ENCODE measurements at places on chromosomes 6 and 20.

GRCh38 chr6:51531623-51532022, 555.8 kb downstream of the PKHD1 start:
- DNase-seq = no peak

DNA sequence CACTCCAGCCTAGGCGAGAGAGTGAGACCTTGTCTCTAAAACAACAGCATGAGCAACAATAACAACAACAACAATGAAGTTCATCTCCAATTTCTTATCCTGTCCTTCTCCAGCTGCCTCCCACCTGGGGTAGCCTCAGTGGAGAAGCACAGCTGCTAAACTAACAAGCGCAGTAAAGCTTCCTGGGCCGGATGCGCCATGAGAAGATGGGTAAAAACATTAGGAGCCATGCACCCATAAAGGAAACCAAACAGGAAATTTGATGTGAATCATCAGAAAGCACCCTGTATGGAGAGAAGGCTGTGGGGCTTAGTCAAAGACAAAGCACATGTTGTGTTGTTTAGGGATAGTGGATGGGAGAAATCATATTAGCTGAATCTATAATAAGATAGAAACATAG, 61.1 kb upstream of the CCN6 start:
- DNase-seq = no peak

GRCh38 chr6:130724089-130724488, 103.1 kb upstream of the SMLR1 start:
- DNase-seq = no peak

DNA sequence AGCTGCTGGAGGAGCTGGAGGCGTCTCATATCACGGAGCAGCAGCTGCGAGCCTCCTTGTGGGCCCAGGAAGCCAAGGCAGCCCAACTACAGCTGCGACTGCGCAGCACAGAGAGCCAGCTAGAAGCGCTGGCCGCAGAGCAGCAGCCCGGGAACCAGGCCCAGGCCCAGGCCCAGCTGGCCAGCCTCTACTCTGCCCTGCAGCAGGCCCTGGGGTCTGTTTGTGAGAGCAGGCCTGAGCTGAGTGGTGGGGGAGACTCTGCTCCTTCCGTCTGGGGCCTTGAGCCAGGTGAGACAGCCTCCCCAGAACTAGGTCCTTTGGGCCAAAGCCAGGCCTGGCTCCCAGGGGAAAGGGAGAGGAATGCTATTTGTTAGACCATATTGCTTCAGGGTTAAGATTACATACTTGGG, 31.7 kb downstream of the C20orf173 start:
- DNase-seq = peak; percentile 19

- no peak for DNase-seq
Measured at GRCh38 chr20:24646321-24646720, 176.9 kb downstream of the SYNDIG1 start.

DNA sequence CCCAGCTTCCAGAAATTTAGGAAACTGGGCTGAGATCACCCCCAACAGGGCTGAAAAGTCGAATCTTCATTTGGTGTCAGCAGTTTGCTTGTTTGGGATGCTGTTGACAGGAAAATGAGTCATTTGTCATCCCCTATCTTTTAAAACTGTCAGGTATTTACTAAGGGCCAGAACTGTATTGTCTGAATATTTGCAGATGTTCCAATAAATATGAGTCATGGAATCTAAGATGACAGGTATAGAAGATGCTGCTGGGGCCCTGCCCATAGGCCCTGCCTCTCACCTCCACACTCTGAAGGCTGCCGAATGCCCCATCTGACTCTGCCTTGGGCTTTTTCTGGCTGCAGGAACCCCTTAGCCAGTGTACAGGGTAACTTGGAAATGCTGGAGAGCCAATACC, 3.9 kb downstream of the ETV7 start:
- no peak for DNase-seq

DNA sequence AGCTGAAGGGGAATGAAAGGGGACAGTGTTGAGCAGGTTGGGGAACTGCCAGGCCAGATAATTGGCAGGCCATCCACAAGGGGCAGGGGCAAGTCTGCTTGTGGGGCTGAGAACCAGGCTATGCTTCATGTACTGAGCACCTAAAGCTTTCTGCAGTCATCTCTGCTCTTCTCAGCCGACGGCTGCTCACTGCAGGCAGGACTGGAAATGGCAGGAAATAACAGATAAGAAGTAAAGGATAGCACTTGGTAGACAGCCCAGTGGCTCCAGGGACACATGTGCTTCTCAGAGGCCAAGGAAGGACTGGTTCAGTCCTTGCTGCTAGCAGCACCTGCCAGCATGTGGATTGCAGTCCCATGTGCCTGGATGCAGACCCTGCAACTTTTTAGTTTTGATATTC, 89.8 kb downstream of the CD164 start:
- no peak for DNase-seq

DNA sequence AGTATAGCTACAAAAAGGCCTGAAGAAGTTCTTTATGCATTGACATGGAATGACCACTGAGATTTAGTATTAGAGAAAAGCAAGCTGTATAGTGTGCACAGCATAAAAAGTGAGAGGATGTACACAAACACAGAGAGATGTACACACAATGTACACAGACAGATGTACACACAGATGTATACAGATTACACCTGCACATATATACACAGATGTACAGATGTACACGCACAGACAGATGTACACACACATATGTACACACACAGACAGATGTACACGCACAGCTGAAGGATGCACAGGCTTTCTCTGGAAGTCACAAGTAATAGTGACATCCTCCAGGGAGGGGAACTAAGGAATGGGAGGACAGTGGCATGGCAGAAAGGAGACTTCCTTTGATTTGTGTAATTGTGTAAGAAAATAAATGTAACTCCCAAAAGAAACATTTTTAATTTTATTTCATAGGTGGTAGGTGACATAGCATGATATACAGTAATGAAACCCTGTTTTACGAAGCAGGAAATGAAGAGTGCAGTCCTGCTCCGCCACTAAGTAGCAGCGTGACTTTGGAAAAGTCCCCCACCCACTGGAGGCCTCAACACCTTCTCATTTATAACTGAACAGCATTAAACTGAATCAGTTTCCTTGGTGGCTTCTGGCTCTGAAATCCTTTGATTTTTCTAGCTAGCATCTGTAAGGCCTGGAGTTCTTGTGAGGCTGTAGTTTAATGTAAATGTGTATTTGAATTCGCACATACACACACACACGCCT, 14.1 kb downstream of the NFATC2 start:
- DNase-seq = no peak

DNA sequence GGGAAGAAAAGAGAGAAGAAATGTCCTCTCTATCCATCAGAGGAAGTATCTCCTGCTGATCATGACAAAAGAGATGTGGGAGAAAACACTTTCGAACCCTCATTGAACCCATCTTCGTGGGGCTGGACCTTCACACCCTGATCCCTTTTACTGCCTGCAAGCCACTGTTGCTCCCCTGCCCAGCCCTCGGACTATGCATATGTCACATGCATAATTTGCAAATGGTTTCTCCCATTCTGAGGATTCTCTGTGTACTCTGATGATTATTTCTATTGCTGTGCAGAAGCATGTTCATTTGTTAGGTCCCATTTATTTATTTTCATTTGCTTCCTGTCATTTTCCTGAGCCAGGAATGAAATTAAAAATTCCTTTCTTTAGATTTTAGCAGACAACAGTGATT, 64.7 kb downstream of the DNAAF9 start:
- no peak for DNase-seq

DNA sequence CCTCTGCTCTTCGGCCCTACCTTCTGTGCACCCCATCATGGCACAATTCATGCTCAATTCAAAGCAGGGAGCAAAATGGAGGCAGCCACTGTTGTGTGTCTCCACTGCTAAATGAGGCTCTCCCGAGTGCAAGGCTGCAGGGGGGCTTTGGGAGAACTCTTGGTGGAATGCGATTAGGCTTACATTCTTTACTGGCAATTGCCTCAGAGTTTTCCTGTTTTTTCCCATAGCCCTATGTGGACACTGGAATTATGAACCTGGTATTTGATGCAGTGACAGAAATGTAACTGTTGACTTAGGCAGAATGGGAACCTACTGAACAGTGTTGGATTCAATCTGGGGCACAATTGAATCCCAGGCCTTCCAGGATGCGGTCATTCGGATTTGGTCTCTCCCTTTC, 187.9 kb upstream of the GMDS start:
- no peak for DNase-seq

DNA sequence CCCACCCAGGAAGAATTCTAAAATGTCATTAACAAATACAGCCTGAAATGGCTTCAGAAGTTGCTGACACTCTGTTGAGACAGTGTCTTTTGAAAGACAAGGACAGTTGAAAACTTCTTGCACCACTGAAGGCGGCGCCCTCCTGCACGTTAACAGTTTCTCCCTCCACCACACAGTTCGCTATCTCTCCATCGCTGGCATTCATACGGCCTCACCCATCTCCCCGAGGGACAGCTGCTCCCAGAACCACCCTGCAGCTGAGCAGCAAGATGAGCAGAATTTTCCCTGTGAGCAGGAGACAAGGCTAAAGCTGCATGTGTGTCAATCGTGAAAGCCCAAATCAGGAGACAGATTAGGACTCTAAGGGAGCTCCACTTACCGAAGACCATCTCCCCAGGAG, 113.3 kb downstream of the LY86 start:
- no peak for DNase-seq

GRCh38 chr6:13338038-13338437, 9.7 kb upstream of the TBC1D7 start:
- no peak for DNase-seq

DNA sequence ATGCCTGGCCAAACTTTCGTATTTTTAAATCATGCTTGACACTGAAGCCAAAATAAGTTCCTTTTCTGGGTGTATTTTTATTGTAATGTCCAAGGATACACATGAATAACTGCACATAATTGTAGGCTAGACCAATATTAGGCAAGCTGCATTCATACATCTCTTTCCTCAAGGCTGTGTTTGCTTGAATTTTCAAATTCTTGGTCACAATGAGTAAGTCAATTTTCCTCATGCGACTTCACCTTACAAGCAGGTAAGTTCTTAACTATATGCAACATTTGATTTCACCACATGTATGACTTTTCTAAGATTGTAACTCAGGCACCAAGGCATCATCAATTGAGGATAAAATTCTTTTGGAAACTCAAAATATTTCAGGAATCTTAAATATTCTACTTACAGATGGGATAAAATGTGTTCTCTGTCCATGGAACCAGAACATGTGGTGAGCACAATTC, 112.4 kb upstream of the ZNF217 start:
- DNase-seq = no peak

- DNase-seq = no peak
Measured at GRCh38 chr6:80341330-80341729, 234.9 kb downstream of the BCKDHB start.

DNA sequence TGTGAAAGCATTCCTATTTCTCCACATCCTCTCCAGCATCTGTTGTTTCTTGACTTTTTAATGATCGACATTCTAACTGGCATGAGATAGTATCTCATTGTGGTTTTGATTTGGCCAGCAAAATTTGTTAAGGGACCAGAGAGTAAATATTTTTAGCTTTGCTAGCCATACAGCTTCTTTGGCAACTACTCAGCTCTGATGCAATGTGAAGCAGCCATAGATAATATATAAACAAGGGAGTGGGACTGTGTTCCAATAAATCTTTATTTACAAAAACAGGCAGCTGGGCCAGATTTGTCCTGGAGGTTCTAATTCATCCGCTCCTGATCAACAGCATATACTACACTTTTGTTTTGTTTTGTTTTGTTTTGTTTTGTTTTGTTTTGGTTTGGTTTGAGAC, 202.9 kb downstream of the ZNF217 start:
- no peak for DNase-seq

- no peak for DNase-seq
Measured at GRCh38 chr6:3136292-3137011, 17.9 kb downstream of the BPHL start.

DNA sequence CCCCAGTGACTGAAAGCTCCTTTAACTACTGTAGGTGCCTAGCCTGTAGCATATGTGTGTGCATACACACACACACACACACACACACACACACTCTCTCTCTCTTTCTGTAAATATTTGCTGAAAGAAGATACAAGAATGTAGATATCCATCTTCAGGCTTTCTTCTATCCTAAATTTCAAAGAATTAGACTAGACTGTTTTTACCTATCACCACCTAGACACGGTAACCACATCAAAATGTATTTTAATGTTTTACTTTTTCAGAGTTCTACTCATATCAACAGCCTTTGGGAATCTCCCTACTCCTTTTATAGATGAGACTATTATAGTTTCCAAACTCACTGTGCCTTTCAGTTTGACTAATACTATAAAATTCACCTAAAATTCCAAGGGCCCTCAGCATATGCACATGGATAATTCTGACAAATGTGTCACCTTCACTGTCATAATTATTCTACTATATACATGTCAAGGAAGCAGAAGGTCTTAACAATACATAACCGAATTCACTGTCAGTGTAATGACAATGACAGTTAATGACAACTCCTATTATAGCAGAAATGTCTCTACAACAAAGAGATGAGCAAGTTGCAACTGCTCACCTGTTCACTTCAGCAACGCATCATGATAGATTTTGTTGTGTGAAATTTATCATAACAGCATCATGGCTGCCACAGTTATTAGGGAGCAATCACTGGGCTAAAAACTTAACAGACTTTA, 236.5 kb downstream of the GMPR start:
- DNase-seq = no peak

DNA sequence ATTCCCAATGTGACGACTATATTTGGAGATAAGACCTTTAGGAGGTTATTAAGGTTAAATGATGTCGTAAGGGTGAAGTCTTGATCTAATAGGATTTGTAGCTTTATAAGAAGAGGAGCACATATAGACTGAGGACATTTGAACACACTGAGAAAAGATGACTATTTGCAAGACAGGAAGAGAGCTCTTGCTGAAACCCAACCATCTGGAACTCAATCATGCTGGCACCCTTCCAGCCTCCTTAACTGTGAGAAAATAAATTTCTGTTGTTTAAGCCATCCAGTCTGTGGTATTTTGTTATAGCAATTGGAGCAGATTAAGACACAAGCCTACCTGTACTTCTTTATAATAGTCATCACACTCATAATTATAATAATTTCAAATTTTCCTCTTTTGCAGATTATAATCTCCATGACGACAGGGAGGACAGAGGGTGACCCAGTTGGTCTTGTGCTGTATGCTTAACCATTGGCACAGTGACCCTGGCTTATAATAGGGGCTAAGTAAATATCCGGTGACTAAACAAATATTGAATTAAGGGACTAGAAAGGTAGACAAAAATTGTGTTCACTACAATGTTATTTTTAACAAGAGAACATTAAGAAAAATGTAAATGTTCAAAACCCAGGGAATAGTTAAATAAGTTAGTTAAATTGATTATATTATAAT, 206.4 kb upstream of the HDDC2 start:
- DNase-seq = no peak

- no peak for DNase-seq
Measured at GRCh38 chr6:117481926-117482239, 591 bp upstream of the DCBLD1 start.

DNA sequence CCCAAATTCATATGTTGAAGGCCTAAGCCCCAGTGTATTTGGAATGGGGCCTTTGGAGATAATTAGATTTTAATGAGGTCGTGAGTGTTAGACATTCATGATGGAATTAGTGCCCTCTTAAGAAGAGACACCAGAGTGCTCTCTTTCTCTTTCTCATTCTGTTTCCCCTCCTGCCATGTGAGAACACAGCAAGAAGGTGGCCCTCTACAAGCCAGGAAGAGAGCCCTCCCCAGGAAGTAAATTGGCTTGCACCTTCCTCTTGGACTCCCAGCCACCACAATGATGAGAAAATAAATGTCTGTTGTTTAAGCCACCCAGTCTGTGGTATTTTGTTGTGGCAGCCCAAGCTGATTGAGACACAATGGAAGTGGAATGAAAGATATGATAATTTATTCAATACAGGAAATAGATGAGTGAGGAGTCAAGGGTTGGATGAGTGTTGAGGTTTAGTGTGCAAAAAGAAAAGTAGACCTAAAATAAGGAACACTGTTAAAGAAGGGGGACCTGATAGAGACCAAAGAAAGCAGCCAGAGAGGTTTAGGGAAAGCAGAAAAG, 25.9 kb upstream of the ATXN1 start:
- no peak for DNase-seq
